ENCODE measurements at places on chromosomes 7 and 10. TPM values are rescaled to one million over a fixed set of nuclear protein-coding genes. Genes with fewer than 3 reads are reported as not detected.

PCDH15 gene
- not detected for total RNA-seq

CYP2C19 gene
- not detected for total RNA-seq

CRYGN gene
- total RNA-seq: 1.3 TPM

COPG2 gene
- total RNA-seq: 21.3 TPM

PRKAR2B gene
- total RNA-seq: 252 TPM

Data from breast epithelium (tissue), 4 donors.